ENCODE measurements at places on chromosomes 6 and 20. TPM values are rescaled to one million over a fixed set of nuclear protein-coding genes. Genes with fewer than 3 reads are reported as not detected.
A peak's percentile ranks its signal among the peaks of the same experiment; 100 is the strongest.

Gene EGFL8
- polyA plus RNA-seq = not detected

Gene SNAP91
- not detected for polyA plus RNA-seq

Gene EYA4
- polyA plus RNA-seq = not detected

Gene PACSIN1
- 0.16 TPM for polyA plus RNA-seq

Gene GSTA1
- polyA plus RNA-seq = not detected

Gene ULBP3
- polyA plus RNA-seq = not detected

GRCh38 chr6:107319906-107320530 is 139.3 kb downstream of the PDSS2 start:
- H3K4me3 ChIP-seq = no peak overlapping the region
- H3K27ac ChIP-seq = no peak overlapping the region
- no peak for DNase-seq
- H3K4me1 ChIP-seq = no peaks in the 10 kb centered on the region
- no peaks in the 10 kb centered on the region for H3K27me3 ChIP-seq

- no peaks in the 10 kb centered on the region for H3K27me3 ChIP-seq
- no peak overlapping the region for H3K4me3 ChIP-seq
- H3K4me1 ChIP-seq = peaks cover 8% of the 10 kb centered on the region
- DNase-seq = peak; percentile 81
Observed at GRCh38 chr6:41602864-41603608, 35.2 kb upstream of the MDFI start.

DNA sequence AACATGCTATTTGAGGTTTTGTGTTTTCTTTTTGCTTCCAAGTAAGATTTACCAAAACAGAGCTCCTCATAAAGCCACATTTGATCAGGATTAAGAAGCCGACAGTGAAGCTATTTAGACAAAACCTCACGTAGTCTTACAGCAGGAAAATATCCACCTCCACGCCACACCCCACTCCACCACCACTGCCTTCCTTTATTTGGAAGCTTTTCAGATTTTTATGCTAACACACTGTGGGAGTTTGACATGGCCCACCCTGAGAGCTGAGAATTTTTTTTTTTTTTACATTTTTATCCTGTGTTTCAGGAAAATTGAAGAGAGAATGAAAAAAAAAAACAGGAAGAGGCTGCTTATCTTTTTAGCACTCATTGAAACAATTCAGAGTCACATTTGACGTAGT is 104.8 kb upstream of the MC3R start:
- no peaks in the 10 kb centered on the region for H3K27me3 ChIP-seq
- no peak overlapping the region for H3K27ac ChIP-seq
- no peak overlapping the region for H3K4me3 ChIP-seq
- H3K36me3 ChIP-seq = no peaks in the 10 kb centered on the region
- no peak for DNase-seq

DNA sequence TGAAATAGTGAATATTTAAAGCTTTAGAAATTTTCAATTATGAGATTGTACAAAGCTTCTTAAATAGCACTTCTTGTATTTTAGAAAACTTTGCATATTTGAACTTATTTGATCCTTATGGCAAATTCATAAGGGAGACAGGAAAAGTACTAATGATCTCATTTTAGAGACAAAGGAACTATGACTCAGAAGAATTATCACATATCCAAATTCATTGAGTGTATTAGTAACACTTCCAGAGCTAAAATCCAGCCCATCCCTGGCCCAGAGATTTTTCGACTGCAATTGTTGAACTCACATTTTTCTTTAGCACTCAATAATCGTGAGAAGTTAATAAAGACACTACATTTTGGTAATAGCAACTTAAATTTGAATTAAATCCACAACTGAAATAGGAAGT is 704.3 kb downstream of the EPM2A start:
- H3K27me3 ChIP-seq = no peaks in the 10 kb centered on the region
- H3K4me3 ChIP-seq = no peak overlapping the region
- H3K27ac ChIP-seq = no peak overlapping the region
- H3K4me1 ChIP-seq = no peaks in the 10 kb centered on the region

GRCh38 chr6:154226461-154226860 is 130.1 kb downstream of the IPCEF1 start:
- no peak for DNase-seq
- H3K27ac ChIP-seq = no peak overlapping the region

GRCh38 chr6:37099442-37099841 is 70.5 kb upstream of the PIM1 start:
- DNase-seq = no peak
- H3K27me3 ChIP-seq = no peaks in the 10 kb centered on the region
- H3K4me1 ChIP-seq = peaks cover 17% of the 10 kb centered on the region
- H3K27ac ChIP-seq = no peak overlapping the region

GRCh38 chr6:155187106-155187505 is 76.7 kb upstream of the CLDN20 start:
- no peak overlapping the region for H3K4me3 ChIP-seq
- DNase-seq = no peak
- no peak overlapping the region for H3K27ac ChIP-seq

DNA sequence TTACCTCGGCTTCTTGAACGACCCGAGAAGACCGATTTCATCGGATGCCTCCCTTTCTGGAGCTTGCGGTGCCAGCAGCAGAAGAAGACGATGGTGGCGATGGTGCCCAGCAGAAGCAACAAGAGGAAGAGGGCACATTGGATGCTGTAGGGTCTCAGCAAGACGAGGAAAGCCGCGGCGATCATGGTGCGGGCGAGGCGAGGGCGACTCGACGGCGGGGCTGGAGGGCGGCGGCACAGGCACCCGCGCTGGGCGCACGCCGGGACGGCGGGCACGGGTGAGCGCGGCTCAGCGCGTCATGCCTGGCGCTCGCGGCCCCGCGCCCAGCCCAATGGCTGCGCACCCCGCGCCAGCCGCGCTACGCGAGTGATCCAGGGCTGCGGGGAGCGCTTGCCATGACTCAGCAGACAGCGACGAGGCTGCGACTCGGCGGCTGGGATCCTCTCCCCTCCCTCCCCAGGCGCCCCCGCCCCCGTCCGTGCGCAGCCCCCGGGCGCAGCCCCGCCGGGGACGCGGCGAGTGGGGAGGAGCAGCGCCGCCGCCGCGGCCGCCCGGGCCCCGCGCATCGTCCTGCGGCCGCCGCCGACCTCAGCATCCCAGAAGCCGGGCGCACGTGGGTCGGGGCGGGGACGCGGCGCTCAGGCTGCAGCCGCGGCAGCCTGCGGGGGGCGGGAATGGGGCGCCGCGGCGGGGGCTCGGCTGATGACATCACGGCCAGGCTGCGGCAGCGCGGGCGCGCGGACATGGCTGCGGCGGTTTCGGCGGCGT is at the start of gene BEND6:
Gene BEND6, plus strand, starts transcription at position 705 of the 768 bp plus-strand sequence. CDS start 26,704 bp downstream, outside the sequence.
- peaks cover 21% of the 10 kb centered on the region for H3K4me1 ChIP-seq
- no peaks in the 10 kb centered on the region for H3K36me3 ChIP-seq
- DNase-seq = no peak
- H3K27me3 ChIP-seq = peaks cover 50% of the 10 kb centered on the region
- no peak within 1 kb of the TSS for H3K27ac ChIP-seq

- H3K4me1 ChIP-seq = peaks cover 39% of the 10 kb centered on the region
- DNase-seq = no peak
- no peak overlapping the region for H3K4me3 ChIP-seq
- H3K27ac ChIP-seq = no peak overlapping the region
- no peaks in the 10 kb centered on the region for H3K27me3 ChIP-seq
- H3K36me3 ChIP-seq = no peaks in the 10 kb centered on the region
Observed at GRCh38 chr6:106146852-106147351, 60.8 kb downstream of the PRDM1 start.

GRCh38 chr20:40962733-40963504 is 65.7 kb upstream of the TOP1 start:
- H3K4me1 ChIP-seq = peaks cover 4% of the 10 kb centered on the region
- no peaks in the 10 kb centered on the region for H3K27me3 ChIP-seq
- no peaks in the 10 kb centered on the region for H3K36me3 ChIP-seq
- no peak overlapping the region for H3K27ac ChIP-seq
- H3K4me3 ChIP-seq = no peak overlapping the region
- DNase-seq = peak; percentile 71

DNA sequence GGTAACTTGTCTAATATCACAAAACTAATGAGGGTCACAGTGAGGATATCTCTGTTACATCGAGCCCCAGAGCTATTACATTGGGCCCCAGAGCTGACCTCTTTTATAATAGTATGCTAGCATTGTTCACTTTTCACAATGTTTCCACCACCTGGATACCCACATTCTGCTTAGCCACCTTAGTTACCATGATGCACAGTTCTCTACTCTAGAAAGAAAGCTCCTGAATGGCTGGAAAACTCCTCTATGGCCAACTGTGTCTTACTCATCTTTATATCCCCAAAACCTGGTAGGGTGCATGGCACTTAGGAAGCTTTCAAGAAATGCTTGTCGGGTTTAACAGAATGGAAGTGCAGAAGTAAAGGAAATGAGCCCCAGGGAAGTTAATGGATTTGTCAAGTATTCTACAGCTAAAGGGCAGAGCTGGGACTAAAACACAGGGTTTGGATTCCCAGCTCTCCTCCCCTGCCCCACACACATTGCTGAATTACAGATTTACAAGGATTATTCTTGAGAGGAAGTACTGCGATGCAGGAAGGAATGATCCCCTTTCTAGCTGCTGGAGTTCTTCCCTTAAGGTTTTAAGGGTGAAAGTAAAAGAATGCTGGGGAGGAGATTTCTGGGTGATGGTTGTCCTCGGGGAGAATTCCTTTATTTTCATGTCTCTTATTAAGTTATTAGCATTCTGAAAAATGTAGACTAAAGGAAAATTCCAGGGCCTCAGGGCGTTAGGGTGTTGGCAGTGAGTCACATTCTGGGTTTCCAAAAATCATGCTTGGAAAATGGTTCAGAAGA is 16.1 kb upstream of the HINT3 start:
- H3K27ac ChIP-seq = no peak overlapping the region
- peaks cover 7% of the 10 kb centered on the region for H3K27me3 ChIP-seq
- no peak for DNase-seq
- no peaks in the 10 kb centered on the region for H3K4me1 ChIP-seq
- H3K4me3 ChIP-seq = no peak overlapping the region

- no peaks in the 10 kb centered on the region for H3K36me3 ChIP-seq
- H3K4me3 ChIP-seq = no peak overlapping the region
- peaks cover 17% of the 10 kb centered on the region for H3K4me1 ChIP-seq
- H3K27ac ChIP-seq = no peak overlapping the region
- DNase-seq = no peak
Observed at GRCh38 chr6:20692023-20692422, 157.8 kb downstream of the CDKAL1 start.

DNA sequence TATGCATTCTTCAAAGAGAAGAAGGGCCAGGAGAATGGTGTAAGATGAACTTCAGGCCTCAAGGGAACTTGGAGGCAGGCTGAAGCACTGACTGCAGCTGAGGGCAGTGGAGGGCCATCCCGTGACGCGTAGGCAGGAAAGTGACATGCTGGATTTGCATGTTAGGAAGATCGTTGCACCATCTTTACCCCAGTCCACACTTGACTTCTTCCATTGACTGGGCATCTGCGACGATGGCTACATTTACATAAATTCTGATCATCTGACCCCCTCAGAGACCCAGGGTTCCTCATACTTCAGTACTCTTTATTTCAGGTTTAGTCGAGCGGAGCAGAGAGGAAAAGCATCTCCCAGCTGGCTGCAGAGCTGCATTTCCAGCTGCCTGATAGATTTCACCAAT is 180.2 kb downstream of the PTPRT start:
- no peaks in the 10 kb centered on the region for H3K4me1 ChIP-seq
- H3K36me3 ChIP-seq = no peaks in the 10 kb centered on the region
- H3K4me3 ChIP-seq = no peak overlapping the region
- DNase-seq = no peak
- no peak overlapping the region for H3K27ac ChIP-seq

- H3K4me3 ChIP-seq = no peak overlapping the region
- DNase-seq = no peak
- H3K27ac ChIP-seq = no peak overlapping the region
Observed at GRCh38 chr6:119285908-119286625, 63.5 kb downstream of the MAN1A1 start.

- H3K36me3 ChIP-seq = no peaks in the 10 kb centered on the region
- no peak for DNase-seq
- H3K27me3 ChIP-seq = no peaks in the 10 kb centered on the region
- no peak overlapping the region for H3K27ac ChIP-seq
- H3K4me1 ChIP-seq = no peaks in the 10 kb centered on the region
Observed at GRCh38 chr20:29443819-29444218, 1813.6 kb upstream of the DEFB115 start.

All from CD4-positive, CD25-positive, alpha-beta regulatory T cell (primary cell).